ENCODE measurements at places on chromosomes 12 and 14.

DNA sequence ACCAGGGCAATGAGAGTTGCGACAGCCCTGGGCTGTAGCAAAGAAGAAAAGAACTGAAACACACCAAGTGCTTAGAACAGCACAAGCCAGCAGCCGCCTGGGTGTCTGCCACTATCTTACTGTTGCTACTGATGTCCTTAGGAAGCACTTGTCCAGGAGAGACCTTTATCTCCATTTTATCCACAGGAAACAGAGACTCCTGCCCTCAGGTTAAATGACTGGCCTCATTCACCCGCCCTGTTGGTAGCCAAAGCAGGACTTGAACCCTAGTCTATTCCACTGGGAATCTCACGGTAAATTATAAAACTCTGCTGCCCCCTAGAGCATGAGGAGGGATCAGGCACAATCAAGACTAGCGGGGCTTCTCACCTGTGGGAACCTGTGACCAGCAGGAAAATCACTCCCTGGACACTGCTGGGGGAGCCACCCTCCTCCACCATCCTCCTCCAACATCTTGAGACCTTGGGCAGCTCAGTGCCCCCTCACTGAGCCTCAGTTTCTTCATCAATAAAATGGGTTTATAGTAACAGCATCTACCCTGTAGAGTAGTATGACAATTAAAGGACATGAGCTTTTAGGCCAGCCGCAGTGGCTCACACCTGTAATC, 20.5 kb upstream of the TESC start:
- no peak for DNase-seq

GRCh38 chr14:99854831-99855230, 61.6 kb downstream of the EML1 start:
- DNase-seq: no peak

- no peak for DNase-seq
Observed at GRCh38 chr14:23434488-23435222, 805 bp downstream of the MYH7 start.

DNA sequence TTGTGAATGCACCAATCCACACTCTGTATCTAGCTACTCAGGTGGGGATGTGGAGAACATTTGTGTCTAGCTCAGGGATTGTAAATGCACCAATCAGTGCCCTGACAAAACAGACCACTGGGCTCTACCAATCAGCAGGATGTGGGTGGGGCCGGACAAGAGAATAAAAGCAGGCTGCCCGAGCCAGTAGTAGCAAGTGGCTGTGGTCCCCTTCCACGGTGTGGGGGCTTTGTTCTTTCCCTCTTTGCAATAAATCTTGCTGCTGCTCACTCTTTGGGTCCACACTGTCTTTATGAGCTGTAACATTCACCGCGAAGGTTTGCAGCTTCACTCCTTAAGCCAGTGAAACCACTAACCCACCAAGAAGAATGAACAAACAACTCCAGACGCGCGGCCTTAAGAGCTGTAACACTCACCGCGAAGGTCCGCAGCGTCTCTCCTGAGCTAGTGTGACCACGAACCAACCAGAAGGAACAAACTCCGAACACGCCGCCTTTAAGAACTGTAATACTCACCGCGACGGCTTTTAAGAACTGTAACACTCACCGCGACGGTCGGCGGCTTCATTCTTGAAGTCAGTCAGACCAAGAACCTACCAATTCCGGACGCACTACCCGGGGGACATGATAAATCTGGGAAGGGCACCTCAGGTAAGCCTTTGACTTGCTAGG, 4.6 kb upstream of the LDHB start:
- DNase-seq: no peak

DNA sequence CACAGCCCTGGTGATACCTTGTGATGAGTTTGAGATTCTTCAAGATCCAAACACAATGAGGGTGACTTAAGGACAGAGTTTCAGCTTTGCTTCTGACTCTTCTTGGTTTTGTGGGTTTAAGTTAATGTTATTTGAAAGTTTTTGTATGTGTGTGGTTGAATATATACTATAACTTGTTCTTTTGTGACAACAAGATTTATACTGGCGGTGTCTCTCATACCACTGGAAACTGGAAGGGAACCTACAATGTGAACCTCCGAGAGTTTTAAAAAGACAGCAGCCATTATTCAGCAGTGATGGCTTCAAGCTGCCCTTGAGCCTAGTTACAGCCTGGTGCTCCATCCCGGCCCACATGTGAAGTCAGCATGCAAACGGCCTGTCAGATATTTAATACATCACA, 87.9 kb upstream of the IGF1 start:
- DNase-seq: no peak

DNA sequence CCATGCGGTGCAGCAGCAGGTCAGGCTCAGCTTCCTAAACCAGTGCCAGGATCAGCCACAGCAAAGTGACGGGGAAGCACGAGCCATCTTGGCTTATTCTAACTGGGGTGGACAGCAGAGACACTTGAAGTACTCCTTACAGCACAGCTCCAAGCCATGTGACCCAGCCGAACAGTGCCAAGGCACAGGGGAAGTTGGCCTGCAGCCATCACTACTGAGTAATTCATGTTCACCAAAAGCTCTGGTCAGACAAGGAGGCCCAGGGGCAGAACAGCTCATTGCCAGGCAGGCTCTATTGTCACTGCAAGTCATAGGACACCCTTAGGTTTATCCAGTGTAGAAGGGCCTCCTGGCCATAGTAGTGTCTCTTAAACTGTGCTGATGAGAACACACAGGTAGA, 23.4 kb upstream of the SLC35F4 start:
- no peak for DNase-seq

DNA sequence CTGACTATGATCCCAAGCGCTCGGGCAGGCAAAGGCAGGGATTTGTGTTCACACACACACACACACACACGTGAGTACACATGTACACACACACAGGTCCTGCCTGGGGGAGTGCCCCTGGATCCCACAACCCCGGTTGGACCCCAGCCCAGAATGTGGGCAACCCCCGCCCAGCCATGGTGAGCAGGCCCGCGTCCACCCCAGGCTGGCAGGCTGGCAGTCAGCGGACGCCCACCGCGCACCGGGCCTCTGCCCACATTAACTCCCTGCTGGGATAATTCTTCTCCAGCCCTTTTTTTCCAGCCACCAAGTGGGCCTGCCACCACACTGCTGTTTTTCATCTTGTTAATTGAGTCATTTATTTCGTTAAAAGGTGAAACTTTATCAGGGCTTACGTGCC, 256.2 kb downstream of the BCL11B start:
- DNase-seq: no peak

- no peak for DNase-seq
Observed at GRCh38 chr12:92370828-92371227, 225.2 kb upstream of the BTG1 start.

DNA sequence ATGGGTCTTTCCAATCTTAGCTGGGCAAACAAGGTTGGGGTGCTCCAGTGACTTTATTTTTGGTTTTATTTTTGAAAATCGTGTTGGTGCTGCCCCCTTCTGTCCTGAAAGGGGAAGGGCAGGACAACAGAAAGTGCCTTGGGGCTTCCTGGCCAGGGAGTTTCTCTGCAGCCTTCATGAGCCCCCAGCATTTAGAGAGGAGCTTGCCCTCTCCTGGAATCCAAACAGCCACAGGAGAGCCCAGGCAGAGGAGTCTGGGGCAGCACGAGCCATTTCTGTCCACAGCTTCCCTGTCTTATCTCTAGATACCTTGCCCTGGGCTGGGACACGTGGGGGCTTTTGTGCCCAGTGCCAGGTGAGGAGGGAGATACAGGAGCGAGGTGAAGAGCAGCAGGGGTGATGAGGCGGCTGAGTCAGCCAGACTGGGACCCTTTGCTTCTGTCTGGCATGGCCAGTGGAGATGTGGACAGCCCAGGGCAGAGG, 4.4 kb upstream of the C1RL start:
- no peak for DNase-seq

DNA sequence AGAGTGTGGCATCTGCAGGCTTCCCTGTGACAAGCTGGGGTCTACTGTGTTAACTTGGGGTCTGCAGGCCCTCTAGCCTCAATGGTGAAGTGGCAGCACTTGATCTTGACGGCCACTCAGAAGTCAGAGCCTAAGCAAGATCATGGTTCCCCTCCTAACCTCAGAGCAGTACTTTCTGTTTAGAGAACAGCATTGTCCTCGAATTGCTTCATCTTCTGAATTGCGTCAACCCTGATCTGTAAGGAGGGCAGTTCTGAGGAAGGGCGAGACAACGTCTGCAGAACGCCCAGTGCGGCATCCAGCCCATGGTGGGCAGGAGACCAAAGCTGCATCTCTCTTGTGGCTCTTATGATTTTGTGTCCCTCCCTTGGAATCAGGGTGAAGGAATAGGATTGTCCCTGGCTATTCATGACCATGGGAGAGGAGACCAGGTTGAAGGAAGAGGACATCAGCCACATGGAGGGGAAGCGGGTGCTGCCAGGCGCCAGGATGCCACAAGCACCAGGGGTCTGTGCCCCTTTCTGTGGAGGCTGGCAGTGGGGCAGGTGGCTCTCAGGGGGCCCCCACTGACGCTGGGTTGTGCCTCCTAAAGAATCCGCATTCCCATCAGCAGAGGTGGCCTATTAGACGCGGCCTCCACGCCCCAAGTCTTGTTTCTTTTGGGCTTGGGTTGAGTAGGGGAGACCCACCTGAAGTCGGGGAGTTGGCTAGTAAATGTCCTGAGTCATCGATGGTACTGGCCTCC, 2.2 kb downstream of the SERPINA9 start:
- DNase-seq: no peak

- no peak for DNase-seq
Observed at GRCh38 chr12:64635356-64635998, 25.2 kb downstream of the RASSF3 start.

- DNase-seq: no peak
Observed at GRCh38 chr14:49966971-49967630, 74.2 kb downstream of the ARF6 start.

GRCh38 chr12:3090240-3091037, 13.3 kb downstream of the TSPAN9 start:
- DNase-seq: no peak

DNA sequence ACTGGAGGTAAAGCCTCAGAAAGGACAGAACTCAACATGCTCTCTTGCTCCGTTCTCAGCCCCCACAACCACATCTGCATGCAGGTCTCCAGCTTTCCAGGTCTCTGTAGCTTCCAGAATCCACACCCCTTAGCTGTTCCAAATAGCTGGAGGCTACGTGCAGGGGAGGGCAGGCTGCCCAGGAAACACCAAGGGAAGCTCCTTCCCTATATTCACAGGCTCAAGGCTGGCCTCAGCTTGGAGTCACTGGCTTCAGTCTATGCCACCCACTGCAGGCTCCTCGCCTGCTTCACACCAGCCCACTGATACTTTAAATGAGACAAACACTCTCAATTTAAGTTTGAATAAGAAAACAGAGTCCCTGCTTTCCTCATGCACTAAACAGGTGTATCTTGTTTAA, 73.3 kb downstream of the ASCL4 start:
- DNase-seq: no peak

DNA sequence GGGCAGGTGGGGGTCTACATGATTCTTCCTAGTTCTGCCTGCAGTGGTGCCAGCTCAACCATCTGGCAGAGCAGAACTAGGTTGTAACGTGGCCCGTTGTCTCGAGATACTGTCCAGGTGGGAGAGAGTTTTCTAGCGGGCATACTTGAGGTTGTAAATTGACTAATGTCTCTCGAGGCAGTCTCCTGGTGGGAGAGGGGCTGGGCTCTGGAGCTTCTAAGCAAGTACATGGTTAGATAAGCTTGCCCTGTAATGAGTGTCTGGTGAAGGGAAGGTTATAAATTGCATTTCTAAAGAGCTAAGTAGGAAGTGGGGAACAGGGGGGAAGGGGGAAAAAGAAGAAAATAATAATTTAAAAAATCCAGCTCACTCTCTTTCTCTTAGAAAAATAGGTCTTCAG, 18.1 kb downstream of the BDKRB1 start:
- no peak for DNase-seq

DNA sequence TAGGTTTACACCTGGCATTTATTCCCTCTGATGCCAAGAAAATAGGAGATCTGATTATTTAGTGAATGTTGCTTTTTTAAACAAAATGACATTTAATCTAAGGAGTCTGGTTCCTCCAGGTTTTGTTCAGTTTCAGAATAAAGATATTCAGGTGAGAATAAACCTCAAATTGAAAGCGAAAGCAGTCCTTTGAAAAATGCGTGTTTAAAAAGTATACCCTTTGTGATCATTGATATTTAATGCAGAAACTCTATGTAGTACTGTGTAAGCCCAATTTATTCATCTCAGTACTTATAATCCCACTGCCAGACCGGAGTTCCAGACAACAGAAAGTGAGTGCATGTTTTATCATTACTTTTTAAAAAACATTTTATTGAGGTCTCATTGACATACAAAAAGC, 210.2 kb downstream of the KCNC2 start:
- DNase-seq: no peak

GRCh38 chr12:19129486-19130223, at the start of gene PLEKHA5:
TSS of gene PLEKHA5 (plus strand) at chr12:19129733. CDS start at chr12:19129800, 67 bp downstream.
- no peak for DNase-seq

DNA sequence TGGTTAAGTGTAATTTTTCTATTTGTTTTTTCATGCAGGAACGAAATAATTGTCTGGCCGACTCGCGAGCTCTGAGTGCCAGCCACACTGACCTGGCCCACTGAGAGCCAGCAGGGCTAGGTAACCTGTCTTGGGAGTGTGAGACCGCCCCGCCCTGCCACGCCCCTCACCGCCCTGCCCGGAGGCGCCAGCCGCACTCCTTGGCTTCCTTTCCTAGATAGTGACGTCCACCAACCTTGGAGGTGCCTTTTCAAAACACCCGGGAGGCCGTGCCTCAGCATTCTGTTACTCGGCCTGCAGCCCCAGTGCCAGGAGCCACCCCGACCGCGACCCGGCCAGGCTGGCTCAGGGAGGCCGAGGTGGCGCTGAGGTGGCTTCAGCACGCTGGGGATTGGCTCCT, 21.7 kb downstream of the XRCC3 start:
- DNase-seq: no peak

GRCh38 chr12:14396071-14396470, 30.6 kb downstream of the ATF7IP start:
- no peak for DNase-seq

GRCh38 chr14:103539056-103539825, 10.2 kb downstream of the TRMT61A start:
- DNase-seq: no peak

- DNase-seq: no peak
Observed at GRCh38 chr14:55265197-55265596, 6.0 kb upstream of the FBXO34 start.

Data from stimulated activated CD8-positive, alpha-beta memory T cell treated with anti-CD3 and anti-CD28 coated beads, Interleukin-7, amount 100 ng/mL, for 1 hour (primary cell).